NCI-H524 (cell line): ENCODE measurements at places on chromosomes 6 and 20.

DNA sequence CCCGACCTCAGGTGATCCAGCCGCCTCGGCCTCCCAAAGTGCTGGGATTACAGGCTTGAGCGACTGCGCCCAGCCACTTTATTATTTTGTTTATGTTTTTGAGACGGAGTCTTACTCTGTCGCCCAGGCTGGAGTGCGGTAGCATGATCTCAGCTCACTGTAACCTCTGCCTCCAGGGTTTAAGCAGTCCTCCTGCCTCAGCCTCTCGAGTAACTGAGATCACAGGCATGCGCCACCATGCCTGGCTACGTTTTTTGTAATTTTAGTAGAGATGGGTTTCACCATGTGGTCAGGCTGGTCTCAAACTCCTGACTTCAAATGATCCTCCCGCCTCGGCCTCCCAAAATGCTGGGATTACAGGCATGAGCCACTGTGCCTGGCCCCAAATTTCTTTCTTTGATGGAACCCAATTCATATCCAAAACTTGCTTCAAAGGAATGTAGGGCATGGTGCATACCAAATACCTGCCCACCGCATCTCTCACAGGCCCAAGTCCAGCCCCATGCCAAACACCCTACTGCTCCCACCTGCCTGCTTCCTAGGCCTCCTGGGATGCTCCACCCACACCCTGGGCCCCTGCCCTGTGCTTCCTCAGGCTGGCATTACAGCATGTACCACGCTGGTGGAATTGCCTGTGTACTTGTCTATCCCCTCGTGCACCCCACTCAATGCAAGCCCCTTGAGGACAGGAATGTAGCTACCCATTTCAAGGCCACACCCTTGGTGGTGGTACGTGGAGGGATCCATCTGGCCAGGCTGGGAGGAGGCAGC, 4.9 kb upstream of the HMGA1 start:
- no peak for DNase-seq

GRCh38 chr6:108116546-108117426, 42.2 kb upstream of the OSTM1 start:
- peak; percentile 16 for DNase-seq

DNA sequence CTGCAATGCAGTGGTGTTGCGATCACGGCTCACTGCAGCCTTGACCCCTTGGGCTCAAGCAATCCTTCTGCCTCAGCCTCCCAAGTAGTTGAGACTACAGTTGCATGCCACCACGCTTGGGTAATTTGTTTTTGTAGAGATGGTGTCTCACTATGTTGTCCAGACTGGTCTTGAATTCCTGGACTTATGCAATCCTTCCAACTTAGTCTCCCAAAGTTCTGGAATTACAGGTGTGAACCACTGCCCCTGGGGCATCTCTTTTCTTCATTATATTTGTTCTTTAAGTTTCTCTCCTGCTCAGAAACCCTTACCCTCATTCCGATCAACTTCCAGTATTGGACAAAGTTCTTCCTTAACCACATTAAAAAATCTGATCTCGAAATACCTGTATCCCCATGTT, 44.7 kb upstream of the DEK start:
- DNase-seq = no peak

DNA sequence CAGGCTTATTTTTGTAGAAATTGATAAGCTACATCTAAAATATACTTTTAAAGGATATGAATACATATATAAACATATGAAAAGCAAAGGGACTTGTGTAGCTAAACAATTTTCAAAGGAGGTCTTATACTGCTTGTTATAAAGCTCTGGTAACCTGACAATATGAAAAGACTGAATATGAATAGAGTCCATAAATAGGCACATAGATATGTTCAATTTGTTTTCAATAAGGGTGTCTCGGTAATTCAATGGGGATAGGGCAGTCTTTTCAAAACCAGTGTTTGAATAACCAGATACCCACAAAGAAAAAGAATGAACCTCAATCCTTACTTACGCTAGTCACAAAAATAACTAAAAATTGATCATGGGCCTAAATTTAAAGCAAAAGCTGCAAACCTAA, 9.3 kb upstream of the MAP3K5 start:
- no peak for DNase-seq

GRCh38 chr6:42211726-42212125, 5.9 kb downstream of the MRPS10 start:
- DNase-seq = no peak

GRCh38 chr6:19692506-19693298, 144.5 kb upstream of the ID4 start:
- DNase-seq = no peak

DNA sequence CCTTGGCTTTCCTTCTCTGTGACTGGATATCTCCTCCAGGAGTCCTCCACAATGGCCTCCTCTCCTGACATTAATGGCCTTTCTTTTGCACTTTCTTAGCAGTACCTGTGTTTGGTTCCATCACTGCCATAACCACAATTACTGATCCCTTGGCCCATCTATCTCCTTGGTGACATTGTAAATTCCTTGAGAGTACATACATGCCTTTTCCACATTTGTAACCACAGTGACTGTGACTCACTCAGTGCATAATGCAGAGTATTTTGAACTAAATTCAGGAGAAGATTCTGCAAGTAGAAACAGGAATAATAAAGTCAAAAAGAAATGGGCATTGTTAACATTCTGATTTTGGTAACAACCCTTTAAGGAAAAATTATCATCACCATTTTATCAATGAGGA, 197.2 kb upstream of the SOX4 start:
- DNase-seq = no peak

- DNase-seq = no peak
These were observed 28.7 kb upstream of the SIRPG start for GRCh38 chr20:1686151-1686748.

GRCh38 chr20:5135363-5136012, 8.7 kb downstream of the CDS2 start:
- DNase-seq = no peak

- peak; percentile 56 for DNase-seq
These were observed 158.1 kb upstream of the ZNF184 start for GRCh38 chr6:27630727-27631608.

DNA sequence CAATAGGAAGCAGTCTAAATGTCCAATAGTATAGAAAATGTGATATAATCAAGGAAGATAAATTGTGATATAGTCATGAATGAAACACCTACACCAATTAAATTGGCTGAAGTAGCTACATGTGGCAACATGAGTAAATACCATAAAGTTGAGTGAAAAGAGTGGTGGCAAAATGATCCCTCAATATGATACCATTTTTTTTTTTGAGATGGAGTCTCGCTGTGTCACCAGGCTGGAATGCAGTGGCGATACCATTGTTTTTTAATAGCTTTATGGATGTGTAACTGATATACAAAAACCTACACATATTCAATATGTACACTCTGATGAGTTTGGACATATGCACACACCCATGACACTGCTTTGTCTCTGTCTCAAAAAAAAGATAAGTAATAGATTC, 20.9 kb upstream of the ILRUN start:
- DNase-seq = no peak

DNA sequence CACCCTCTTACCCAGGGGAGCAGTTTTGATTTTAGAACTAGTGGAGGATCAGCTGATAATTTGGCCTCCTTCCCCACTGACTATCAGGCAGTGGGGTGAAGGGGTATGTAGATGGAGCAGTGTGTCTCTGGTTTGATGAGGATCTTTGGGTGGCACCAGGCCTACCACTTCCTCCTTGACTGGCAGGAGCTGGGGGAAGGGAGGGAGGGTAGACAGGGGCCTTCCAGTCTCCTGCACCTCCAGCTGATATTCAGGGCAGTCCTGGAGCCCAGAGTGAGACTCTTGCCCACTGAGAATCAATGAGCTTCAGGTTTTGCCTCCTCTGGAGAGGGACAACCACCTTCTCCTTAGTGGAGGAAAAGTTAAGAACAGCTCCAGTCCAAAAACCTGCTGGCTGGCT, 3.2 kb downstream of the DEF6 start:
- DNase-seq = no peak

- peak; percentile 4 for DNase-seq
These were observed 241.4 kb downstream of the IBTK start for GRCh38 chr6:82006027-82006738.

DNA sequence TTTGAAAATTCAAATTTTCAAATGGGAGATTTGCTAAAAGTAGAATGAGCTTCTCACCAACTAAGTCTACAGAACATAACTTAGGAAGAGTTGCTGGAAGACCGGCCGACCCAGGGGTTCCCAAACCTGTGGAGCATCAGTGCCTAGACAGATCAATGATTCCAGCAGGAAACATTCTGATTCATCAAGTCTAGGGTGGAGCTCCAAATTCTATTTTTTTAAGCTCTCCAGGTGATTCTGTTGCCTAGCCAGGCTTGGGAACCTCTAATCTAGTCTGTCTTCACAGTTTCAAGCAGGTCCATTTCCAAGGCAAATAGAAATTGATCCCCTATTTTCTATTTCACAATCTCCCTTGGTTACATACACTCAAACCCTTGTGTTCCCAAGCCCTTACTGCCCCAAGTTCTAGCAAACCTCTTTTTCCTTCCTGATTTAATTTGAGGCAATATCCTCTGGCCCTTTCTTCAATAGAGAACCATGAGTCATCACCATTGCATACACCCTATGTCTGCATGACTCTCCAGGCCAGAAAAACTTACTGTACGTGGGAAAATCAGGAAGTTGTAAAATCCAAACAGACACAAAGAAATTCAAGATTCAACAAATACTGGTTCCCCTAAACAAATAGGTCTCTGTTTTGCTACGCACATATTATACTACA, 8.9 kb downstream of the ATXN1 start:
- no peak for DNase-seq

GRCh38 chr6:154752022-154752421, 18.8 kb downstream of the SCAF8 start:
- DNase-seq = no peak

- no peak for DNase-seq
These were observed 47.4 kb upstream of the DSN1 start for GRCh38 chr20:36820928-36821327.

- DNase-seq = no peak
These were observed 11.7 kb downstream of the TRERF1 start for GRCh38 chr6:42440027-42440426.

- DNase-seq = no peak
These were observed 22.2 kb upstream of the SCML4 start for GRCh38 chr6:107846262-107846795.

GRCh38 chr6:143510991-143511891, at the start of gene FUCA2:
Gene FUCA2, minus strand, starts transcription at chr6:143511720. Its CDS starts 86 bp downstream, at chr6:143511634.
- peak; percentile 60 for DNase-seq

DNA sequence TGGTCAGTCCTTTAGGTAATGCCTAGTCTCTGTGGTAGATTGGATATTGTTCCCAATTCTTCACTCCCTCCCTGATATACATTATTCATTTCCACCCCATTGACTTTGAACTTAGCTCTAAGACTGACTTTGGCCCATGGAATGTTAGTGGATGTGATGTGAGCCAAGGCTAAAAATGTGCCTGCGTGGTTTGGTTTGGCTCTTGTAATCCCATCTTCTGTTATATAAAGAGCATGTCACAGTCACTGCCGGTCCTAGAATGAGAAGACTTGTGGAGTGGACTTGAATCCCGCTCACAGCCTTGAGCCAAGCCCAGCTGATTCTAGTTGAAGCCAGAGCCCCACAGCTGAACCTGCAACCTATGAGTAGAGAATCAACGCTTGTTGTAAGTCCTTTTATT, 23.6 kb upstream of the DNAAF9 start:
- no peak for DNase-seq

- DNase-seq = peak; percentile 91
These were observed 11.5 kb downstream of the BPI start for GRCh38 chr20:38315290-38315966.

- peak; percentile 95 for DNase-seq
These were observed 9.2 kb downstream of the SLCO4A1 start for GRCh38 chr20:62651285-62652021.

DNA sequence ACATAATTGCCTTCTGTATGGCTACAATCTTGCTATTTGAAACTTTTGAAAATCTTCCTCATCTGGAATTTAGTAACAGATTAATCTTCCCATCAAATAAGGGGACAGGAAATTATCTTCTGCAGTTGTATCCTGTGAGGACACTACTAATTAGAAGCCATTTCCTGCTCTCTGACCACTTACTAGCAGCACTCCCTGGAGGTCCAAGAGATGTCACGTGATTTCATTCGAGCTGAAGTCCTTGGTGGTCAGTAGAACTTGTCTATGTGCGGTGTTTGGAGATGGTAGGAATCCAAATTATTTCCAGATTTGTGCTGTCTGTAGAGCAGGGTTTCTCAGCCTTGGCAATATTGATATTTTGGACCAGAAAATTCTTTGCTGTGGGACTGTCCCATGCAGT, 202.5 kb downstream of the TFAP2B start:
- no peak for DNase-seq

- peak; percentile 28 for DNase-seq
These were observed 188.3 kb upstream of the ZFP64 start for GRCh38 chr20:52379723-52380336.

DNA sequence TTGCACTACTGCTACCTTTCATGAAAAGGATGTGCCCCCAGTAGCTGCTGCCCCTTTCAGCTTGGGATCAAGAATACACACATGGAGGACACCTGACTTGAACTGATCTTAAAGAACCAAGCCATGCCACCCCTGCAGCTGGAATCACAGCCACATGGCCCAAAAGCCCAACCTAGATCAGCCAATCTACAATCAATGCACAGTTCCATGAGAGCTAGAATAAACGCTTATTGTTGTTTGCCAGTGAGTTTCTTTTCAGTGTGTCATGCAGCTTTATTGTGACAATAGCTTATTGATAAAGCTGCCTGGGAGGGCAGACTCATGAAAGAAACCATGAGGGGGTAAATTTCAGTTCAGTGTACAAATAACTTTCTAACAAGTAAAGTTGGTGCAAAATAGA, 397.7 kb downstream of the PTPRT start:
- no peak for DNase-seq

- no peak for DNase-seq
These were observed 60.4 kb downstream of the HMGCLL1 start for GRCh38 chr6:55518529-55519060.

- no peak for DNase-seq
These were observed 120.6 kb downstream of the TBX18 start for GRCh38 chr6:84643778-84644177.

DNA sequence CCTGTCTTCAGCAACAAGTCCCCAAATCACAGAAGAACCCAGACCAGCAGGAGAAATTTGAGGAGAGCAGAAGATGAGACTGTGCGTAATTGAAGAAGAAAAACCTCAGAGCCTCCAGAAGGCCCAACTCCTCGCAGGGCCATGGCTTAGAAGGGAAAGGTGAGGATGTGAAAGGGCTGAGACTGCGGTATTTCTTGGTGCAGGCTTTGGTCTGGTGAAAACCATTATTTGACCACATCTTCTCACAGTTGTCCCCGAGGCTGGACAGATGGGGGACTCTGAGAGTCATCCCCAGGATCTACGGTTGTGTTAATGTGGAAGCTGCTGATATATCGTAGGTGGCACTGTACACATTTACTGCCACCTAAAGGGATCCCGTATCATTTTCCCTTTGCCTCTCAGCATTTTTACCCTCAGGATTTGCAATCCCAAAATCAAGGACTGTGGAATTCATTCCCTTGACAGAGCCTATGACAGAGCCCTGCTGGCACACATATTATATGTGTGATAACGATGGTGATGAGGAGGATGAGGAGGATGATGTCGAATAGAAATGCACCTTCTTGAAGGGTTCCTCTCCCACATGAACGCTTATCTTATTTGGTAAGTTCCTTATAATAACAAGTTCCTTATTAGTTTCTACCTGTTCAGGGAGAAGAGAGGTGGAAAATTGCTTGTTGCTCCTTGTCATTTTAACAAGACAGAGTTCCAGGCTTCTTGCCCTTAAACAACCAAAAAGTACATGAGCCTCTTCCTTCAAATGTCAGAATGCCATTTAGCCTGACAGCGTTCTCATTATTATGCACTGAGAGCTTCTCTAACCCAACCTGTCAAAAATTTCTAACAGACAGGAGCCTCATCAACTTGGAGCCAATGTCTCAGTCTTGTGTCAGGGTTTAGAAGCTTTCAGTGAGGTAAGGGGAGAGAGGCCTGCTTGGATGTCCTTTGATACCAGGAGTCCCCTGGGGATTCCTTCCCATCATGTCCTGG, 135.8 kb downstream of the PXDC1 start:
- no peak for DNase-seq
